ENCODE measurements at places on chromosomes 3 and 15. TPM values are rescaled to one million over a fixed set of nuclear protein-coding genes. Genes with fewer than 3 reads are reported as not detected.

GRCh38 chr3:66029443-66029842 lies 9.3 kb downstream of the MAGI1 start:
- no peak for DNase-seq

Gene GOLGA6B
- not detected for total RNA-seq

DNA sequence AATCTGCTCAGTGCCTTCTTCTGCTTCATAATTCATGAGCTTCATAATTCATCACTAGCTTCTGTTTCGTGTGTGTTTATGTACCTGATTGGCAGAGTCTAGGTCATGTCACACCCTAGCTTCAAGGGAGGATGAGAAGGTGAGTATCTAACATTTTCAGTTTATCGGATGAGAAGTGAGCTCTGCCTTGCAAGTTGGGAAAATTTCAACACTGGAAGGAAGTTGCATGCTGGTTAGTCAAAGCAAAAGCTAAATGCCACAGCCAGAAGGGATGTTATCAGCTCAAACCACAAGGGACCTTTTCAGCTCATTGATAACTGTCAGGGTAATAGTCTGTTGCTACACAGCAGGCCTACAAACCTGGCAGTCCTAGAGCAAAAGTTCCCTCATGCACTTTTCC lies 7.3 kb upstream of the TNFSF10 start:
- DNase-seq, result no peak

GRCh38 chr3:155604967-155605366 lies 139.9 kb downstream of the PLCH1 start:
- no peak for DNase-seq

DNA sequence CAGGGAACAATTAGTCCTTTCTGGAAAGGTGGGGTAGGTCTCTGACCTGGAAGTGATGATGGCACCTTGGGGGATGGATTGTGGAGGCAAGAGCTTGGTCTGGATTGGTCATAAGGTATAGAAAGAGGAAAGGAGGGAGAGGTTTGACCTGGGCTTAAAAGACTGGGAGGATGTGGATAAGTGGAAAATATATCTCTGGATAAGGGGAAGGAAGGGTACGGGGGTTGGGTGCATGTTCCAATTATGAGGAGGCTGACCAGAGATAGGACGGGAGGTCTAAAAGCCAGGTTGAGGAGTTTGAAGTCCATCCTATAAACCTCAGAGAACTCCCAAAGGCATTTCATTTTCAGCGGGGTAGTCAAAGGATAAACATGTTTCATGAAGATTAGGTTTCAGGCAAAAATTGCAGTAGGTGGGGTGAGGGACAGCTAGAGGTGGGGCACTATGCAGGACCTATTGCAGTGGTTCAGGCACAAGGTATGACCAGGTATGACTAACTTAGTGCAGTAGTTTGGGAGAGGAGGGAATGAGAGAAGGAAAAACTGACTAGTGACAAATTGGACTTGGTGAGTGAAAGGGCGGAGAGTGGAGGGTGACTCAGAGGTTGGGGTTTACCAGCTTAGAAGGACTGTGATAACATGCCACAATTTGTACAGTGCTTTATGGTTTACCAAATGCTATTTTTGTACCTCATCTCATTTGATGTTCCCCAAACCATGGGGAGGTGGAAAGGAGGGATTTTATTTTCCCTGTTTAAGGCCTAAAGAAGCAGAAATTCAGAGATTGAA lies 10.7 kb downstream of the PDE8A start:
- peak; percentile 68 for DNase-seq
